CD4-positive, CD25-positive, alpha-beta regulatory T cell (primary cell): ENCODE measurements at places on chromosomes 2 and 18.
A peak's percentile ranks its signal among the peaks of the same experiment; 100 is the strongest.

GRCh38 chr18:70377857-70378701 is 89.2 kb downstream of the SOCS6 start:
- no peak for DNase-seq

DNA sequence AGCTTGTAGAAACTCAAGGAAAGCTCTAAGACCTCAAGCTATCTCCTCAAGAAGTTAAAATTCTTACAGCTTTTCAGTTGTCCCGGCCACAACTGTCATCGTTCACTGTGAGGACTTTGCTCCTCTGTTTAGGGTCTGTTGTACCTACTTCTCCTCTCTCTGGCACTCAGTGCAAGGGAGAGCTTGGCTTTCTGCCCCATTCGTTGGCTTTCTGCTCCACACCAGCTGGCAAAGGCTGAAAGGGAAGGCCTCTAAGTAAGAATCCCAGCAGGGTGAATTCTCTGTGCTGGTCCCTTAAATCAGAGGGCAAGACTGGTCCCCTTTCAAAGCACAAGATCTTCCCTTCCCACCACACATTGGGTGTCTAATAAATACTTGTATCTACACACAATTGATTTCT is 17.3 kb downstream of the ZBTB7C start:
- DNase-seq, result no peak

- DNase-seq, result no peak
Measured at GRCh38 chr2:237877576-237878307, 18.3 kb downstream of the RAMP1 start.

- no peak for DNase-seq
Measured at GRCh38 chr2:213818436-213818835, 534.2 kb downstream of the SPAG16 start.

GRCh38 chr2:121244616-121245015 is 40.4 kb downstream of the TFCP2L1 start:
- DNase-seq, result no peak

- no peak for DNase-seq
Measured at GRCh38 chr2:1754461-1755170, 10.3 kb upstream of the PXDN start.

DNA sequence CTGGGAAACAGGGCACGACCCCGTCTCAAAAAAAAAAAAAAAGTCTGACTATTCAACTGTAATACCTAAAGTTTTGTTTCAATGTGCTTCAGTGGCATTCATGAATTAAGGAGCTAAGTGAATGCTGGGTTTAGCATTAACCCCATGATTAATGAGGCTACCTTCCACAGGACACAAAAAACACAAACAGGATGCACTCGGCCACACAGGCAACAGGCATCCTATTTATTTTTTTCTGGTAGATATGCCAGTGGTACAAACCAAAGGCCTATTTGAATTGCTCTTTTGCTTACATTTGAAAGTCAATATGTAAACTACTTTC is 48.3 kb downstream of the CDH2 start:
- no peak for DNase-seq

DNA sequence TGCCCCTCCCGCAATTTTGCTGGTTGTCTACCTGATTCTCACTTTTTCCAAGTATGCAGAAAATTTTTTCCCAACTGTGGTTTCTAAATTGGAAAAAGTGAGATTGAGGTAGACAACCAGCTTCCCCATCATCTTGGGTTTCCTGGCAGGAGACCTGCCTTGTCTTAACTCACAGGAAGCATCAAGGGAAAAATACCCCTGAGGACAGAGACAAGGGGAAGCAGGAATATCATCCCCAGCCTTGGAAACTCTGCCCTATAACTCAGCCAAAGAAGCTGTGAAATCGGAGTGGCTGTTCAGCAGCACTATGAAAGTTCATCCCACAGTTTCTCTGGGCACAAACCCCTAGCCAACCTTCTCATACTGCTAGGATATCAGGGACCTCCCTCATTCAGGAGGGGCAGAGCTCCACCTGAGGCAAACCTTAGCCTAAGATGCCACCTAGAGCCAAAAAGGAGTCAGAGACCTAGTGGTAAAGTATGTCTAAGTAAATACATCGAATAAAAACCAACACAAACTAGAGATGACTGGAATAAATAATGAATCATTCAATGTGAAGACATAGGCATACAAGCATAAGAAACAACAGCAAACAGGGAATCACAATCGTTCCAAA is 68.2 kb downstream of the ZSWIM2 start:
- no peak for DNase-seq

DNA sequence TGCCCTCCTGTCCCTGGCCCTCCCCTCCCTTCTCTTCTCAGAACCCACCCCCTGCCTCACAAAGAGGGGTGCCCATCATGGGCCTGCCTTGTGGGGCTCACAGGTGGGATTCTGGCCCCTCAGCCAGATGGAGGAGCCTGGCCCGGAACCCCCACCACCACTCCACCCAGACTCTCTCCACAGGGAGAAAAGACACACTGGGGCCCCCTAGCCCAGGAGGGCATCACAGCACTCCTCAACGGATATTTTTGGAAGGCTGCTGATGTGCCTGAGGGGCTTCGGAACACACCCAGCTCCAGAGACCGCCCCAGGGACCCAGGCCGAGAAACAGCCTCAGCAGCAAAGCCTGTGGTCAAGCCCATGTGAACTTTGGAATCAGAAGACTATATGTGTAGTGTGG is 9.9 kb downstream of the KCNIP3 start:
- no peak for DNase-seq

DNA sequence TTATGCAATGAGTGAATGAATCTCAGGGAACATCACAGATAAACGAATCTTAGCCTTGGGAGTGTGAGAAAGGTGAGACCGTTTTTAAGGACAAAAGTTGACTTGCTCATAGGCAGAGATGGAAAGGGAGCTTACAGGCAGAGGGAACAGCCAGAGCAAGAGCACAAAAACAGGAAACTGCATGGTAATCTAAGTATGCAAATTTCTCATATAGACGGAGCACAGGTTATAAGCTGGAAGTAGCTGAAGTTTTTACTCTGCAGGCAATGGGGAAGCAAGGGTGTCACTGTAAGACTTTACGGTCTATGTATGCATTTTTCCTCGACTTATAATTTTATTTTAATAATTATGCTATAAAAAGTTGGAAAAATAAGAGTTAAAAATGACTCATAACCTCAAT is 44.8 kb upstream of the STRN start:
- DNase-seq, result peak; percentile 48

DNA sequence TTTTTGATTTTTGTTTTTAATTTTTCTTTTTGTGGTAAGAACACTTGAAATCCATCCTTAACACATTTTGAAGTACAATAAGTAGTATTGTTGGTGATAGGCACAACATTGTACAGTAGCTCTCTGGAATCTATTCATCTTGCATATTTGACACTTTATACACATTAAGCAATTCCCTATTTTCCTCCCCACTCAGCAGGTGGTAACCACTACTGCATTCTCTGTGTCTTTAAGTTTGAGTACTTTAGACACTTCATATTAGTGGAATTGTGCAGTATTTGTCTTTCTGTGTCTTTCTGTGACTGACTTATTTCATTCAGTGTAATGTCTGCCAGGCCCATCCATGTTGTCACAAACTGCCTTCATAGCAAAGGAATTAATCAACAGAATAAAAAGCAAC is 471.7 kb upstream of the CDH20 start:
- DNase-seq, result no peak

DNA sequence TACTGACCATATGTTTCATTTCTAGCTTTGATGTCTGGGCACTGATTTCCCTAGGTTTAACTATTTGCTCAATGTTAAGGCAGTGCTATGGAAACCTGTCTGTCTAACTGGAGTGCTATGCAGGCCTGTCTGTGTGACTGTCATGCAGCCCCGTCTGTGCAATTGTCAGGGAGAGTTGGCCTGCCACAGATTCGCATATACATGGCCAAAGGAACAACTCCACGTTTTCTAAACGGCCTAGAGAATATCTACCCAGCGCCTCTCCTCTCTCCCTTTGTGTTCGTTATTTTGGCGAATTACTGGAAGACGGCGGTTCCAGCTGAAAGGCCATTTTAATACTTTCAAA is 59.6 kb upstream of the PSME4 start:
- no peak for DNase-seq
